Hepatocyte (in vitro differentiated cells): ENCODE measurements at places on chromosomes 4 and X.

DNA sequence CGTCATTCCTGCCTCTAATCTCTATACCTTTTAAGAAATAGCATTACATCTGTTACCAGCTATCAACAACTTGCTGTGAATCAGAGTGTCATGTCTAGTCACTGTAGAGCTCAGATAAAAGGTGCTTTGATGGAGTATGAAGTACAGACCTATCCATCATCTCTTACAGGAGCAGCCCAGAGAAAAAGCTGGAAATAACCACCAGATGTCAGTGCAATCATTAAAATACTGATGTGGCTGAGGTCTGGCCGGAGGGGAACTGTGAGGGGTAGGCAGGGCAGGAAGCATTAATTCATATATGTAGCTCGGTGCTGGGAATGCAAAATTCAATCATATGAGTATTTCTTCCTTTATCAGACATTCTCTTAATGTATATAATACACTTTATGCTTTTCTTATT lies 100.6 kb downstream of the AKAP4 start:
- DNase-seq, result peak; percentile 35

GRCh38 chr4:66949419-66949818 lies 595.9 kb downstream of the CENPC start:
- DNase-seq, result no peak

GRCh38 chrX:149221230-149221629 lies 283.9 kb downstream of the IDS start:
- no peak for DNase-seq

GRCh38 chr4:60619531-60620305 lies 580.4 kb upstream of the ADGRL3 start:
- no peak for DNase-seq

GRCh38 chrX:105646592-105647372 lies 175.6 kb upstream of the NRK start:
- DNase-seq, result no peak

DNA sequence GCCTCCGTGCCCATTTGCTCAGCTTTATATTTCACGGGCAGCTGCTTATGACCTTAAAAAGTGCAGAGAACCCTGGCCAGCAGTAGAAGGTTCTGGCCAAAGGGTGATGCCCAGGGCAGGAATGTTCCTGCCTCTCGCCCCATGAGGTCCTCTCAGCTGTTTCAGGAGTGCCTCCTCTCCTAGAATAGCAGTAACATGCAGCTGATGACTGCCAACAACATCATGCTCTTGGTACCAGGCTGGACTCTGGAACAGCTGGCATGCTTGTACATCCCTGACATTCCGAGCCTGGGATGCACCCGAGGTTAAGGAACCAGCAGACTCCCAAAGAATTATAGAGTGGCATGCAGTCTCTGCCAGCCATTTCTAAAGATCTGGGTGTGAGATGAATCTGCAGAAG lies 11.7 kb upstream of the TENM3 start:
- DNase-seq, result no peak

- no peak for DNase-seq
Observed at GRCh38 chrX:106950381-106950780, 30.2 kb downstream of the CLDN2 start.

DNA sequence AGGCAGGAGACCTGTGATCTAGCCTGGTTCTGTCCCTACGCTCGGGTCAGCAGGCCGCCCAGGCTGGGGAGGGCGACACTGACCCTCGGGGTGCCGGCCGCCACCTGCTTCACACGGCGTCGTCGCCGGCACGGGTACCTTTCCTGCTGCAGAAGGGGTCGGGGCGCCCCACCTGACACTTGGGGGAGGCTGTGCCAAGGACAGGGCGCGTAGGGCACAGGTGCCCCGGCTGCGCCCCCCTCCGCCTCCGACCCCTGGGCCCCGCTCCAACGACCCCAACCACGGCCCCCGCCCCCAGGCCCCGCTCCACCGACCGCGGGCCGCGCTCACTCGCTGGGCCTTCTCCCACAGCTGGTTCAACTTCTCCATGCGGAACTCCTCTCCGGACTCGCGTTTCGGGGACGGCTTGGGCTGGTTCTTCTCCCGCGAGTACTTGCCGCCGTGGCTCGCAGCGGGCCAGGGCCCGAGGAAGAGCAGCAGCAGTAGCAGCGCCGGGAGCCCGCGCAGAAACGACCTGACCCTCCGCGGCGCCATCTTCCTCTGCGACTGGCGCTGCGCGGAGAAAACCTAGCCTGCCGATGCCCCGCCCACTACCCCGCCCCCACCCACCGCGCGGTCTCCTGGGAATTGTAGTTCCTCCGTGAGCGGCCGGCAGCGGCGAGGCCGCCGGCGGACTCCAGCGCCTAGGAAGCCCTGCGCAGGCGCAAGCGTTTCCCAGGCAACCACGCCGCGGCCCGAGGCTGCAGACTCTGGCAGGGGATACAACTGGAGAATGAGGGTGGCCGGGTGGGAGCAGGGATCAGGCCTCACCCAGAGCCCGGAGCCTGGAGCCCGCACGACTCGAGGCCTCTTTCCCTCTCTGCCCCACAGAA lies at the start of gene LRPAP1:
TSS of gene LRPAP1 (minus strand) at position 544 of the 872 bp plus-strand sequence. CDS start at position 534, 10 bp downstream.
- DNase-seq, result peak; percentile 96

- no peak for DNase-seq
Observed at GRCh38 chr4:157358439-157358838, 137.9 kb downstream of the GRIA2 start.

GRCh38 chr4:126405369-126405982 lies 1090.7 kb downstream of the FAT4 start:
- no peak for DNase-seq

DNA sequence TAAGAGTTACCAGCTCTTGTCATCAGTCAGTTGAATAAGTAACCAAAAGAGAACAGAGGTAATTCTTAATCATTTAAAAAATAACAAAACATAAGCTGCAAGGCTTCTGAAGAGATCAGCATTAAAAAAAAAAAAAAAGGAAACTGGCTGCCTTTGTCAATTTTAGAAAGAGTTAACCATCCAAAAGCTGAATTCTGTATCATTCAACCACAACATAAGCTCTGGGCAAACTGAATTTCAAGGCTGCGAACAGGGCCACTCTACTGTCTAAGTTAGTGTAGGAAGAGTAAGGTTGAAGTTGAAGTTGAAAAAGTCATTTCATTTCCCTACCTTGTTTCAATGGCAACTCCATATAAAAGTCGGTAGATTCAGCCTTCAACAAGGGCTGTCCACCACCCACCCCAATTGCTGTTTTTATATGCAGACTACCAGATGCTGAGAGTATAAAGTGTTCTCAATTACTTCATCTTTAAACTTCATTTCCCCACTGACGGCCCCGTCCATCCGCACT lies 1.1 kb upstream of the LIN54 start:
- no peak for DNase-seq

DNA sequence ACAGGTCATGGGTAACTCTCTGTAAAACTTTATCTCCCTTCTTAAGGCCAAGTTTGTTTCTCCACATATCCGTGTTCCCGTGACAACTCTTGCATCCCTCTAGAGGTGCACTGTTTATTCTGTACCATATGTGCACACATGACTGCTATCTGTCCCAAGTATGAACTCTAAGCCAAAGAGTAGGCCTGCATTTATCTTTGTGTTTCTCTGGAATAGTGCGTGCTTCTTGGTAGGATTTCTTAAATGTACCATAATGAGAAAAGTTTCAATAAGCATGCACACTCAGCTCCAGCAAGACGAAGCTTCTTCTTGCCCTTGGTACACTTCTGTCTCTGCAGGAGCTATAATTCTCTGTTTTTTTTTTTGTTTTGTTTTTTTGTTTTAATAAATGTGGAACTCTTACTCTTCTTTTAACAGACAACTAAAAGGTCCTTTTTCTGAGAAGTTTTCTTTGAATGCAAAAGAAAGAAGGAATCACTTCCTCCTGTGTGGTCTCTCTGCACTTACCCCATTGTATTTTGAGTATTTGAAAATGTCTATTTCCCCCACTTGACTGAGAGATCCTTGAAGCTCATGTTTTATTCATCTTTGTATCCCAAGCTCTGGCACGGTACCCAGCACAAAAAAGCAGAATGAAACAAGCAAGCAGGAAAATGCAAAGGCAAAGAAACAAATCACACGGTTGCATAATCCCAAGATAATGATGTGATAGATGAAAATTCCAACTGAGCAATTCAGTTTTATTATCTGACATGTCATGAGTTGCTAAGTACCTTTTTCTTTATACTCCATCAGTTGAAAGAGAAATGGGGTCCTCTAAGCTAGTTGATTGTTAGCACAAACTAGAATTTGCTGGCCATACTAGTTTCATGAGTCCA lies 521.9 kb upstream of the BOD1L1 start:
- DNase-seq, result no peak

DNA sequence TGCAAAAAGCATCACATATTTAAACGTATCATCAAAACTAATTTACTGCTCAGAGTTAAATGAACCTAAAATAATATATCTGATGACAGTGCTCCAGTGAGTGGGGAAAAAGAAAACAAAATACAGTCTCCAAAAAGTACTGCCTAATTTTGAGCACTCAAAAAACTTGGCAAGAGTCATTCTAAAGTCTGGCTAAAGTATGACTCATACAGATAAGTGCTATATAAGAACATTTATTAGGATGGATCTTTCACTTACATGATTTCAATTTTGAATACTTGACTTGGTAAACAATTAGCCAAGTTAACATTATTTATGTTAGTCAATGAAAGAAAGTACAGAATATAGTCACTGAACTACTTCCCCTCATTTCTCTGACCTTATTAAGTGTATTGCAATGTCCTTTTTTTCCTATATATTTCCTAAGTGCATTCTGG lies 27.2 kb downstream of the FBXO8 start:
- DNase-seq, result no peak

- DNase-seq, result no peak
Observed at GRCh38 chrX:31350808-31351074, 278.9 kb upstream of the FTHL17 start.

DNA sequence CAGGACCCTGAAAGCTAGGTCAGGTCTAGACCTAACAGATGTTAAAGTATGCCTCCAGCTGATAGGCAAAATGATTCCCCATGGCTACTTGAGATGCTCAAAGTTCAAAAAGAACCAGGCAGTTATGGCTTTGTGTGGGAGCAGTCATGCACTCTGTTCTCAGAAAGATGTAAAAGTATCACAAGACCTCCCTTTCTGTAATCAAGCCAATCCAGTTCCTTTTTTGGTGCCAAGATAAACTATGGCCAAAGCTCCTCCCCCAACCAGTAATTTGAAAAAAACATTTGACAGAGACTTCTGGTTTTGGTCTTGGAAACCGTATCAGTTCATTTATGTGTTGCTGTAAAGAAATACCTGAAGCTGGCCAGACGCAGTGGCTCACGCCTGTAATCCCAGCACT lies 340.9 kb downstream of the CHIC1 start:
- DNase-seq, result no peak
